ENCODE measurements at places on chromosomes 6 and 20.

DNA sequence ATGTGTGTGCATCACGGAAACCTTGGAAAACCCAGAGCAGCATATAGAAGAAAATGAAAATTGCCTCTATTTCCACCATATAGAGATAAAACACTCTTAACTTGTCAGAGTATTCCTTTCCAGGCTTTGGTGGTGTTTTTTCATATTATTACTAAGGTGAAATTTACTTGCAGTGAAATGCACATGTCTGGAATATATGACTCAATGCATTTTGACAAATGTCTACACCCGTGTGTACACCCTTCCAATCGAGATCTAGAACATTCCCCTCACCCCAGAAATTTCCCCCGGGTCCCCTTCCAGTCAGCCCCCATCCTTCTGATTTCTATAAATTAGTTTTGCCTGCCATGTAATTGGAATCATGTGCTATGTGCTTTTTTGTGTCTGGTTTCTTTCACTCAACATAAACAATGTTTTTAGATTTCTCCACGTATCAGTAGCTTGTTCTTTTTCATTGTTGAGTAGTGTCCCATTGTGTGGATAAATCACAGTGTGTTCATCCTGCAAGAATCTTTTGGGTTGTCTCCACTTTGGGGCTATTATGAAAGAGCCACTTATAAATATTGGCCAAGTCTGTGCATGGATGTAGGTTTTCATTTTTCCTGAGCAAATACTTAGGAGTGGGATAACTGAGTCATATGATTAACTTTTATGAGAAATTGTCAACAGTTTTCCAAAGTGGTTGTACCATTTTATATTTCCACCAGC lies 19.9 kb upstream of the PREX1 start:
- no peak for DNase-seq

DNA sequence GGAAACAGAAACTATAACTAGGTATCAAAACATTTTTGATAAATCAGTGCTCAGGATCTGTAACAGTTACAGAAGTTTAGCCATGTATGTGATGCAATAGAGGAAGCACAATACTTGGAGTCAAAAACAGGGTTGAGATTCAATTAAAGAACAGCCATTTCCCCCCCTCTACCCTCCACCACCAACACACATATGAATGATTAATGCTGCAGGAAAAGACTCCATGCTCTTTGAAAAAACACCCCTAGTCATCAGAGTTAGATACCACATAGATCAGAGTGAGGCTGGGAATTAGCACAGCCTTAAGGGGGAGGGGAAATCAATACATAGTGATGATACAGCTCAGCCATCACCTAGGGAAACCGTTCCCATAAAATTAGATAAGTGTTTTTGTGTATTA lies 108.9 kb upstream of the EMILIN3 start:
- DNase-seq: no peak

DNA sequence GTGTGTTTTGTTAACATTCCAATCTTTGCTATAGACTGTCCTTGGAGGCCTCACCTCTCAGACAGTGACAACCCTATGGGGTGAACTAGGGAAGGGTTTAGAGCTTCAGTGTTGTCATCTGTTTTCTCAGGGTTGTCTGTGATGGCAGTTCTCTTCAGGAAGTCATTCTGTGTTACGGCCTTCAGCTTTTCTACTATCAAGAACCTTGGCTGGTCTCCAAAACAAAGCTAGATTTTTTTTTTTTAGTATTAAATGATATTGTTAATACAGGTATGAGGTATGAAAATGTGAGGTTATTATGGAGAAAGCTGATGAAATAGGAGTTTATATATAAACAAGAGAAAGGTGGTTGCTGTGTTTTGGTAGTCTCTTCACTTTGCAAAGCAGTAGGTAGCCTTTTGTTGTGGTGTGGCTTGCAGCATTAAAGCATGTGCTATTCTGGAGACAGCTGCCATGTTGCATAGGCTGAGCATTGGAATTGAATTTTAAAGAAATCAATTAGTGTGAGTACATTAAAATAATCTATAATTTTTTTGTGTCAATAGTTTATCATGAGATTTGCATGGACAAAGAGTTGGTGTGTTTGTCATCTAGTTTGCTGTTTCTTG lies 162.6 kb downstream of the CARMIL1 start:
- DNase-seq: no peak

GRCh38 chr6:14876778-14877613 lies 368.9 kb upstream of the JARID2 start:
- DNase-seq: no peak

DNA sequence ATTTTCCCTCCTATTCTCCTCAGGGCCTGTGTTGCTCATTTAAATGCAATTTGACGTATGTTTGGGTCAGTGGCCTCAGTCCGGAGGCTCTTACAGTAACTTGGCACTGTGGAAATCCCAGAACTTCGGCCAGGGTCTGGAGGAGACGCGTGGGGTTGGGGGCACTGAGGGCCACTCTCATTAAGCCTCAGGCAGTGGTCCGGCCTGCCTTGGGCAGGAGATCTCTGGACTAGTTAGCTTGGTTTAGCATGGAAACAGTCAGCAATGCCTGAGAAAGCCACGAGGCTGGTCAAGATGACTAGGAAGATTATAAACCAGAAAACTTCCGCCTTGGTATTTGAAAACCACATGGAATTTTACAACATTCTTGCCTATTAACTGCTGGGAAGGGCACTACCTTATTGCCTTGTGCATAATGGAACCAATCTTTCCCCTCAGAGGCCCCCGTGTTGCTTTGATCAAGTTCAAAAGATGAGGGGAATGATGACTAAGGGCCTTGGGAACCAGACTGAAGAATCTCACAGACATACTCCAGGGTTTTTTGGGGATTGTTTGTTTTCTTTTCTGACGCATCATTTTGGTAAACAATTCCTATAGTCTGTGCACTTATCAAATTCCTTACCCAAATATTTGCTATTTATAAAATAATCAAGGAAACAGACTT lies 206.0 kb upstream of the PREP start:
- no peak for DNase-seq

DNA sequence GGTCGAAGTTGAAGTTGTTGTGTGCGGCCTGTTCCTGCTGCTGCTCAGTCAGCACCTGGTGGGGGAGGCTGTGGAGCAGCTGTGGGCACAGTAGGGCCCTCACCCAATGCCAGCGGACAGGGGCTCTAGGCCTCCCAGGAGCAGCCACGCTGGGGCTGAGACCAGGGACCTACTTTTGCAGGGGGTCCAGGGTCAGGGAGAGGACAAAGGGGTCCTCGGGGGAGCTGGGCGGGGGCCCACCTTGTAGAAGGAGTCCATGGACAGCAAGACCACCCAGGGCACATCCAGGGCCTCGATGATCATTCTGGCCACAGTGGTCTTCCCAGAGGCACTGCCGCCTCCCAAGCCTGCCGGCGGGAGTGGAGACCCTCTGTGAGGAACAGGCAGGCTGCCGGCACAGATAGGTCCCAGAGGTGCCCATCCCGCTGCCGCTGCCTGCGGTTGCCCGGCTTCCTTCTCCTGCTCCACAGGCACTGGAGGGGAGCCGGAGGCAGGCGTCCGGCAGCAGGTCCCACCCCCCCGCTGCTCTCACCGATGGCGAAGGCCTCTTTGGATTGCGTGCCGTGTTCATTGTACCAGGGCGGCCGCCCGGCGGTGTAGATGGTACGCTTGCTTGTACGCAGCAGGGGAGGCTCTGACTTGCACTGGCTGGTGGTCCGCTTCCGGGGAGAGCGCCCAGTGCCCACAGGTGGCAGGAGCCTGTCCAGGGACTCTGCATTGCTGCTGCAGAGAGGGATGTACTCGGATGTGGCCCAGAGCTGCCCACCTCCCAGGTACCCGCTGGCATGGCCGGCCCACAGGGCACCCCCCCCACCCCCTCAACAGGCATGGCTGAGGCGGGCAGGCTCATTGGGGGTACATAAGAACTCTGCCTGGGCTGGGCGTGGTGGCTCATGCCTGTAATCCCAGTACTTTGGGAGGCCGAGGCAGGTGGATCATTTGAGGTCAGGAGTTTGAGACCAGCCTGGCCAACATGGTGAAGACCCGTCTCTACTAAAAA lies 10.0 kb downstream of the UCKL1 start:
- no peak for DNase-seq

DNA sequence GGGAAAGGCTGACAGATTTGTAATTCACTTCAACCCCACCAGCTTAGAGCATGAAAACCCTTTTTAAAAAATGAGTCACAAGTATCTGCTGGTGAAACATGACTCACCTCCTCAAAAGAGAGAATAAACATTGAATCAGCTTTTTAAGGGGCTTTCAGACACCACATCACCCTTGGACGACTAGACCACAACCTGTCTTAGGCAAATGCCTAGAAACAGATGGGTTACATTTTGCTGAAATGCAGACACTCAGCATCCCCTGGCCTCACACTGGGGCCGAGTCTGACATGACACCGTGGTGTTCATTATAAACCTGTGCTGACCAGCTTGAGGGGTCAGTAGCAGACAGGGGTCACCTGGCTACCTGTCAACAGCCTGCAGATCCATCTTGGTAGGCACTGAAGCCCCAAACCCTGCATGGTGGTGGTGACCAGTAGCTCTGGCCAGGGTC lies 175.3 kb upstream of the CST7 start:
- DNase-seq: peak; percentile 5

DNA sequence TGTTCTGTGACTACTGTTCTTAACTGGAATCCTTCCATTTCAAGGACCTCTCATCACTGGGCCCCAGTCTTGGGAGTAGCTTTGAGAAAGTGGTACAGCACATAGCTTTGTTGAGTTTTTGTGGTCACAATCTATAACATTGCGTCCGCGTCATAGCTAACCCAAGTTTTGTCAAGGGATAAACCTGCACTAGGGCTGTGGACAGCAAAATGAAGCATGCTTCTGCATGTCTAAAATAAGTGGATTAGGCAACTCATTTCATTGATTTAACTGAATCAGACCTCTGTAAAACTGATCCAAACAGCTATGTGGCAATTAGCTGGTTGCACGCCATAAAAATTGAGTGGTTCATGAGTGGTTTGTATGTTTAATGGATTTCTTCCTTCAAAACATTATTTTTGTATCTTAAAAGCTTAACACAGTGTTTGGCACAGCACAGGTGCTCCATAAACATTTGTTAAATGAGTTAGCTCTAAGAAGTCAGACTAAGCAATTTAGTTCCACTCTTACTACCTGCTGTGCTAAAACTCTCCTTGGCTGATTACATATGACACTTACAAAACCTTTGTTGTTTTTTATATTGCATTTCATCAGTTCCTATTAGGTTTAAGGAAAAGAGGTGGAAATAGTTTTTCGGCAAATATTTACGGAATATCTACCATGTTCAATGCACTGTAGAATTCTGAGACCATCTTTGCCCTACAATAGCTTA lies 160.3 kb upstream of the ATXN1 start:
- DNase-seq: no peak

DNA sequence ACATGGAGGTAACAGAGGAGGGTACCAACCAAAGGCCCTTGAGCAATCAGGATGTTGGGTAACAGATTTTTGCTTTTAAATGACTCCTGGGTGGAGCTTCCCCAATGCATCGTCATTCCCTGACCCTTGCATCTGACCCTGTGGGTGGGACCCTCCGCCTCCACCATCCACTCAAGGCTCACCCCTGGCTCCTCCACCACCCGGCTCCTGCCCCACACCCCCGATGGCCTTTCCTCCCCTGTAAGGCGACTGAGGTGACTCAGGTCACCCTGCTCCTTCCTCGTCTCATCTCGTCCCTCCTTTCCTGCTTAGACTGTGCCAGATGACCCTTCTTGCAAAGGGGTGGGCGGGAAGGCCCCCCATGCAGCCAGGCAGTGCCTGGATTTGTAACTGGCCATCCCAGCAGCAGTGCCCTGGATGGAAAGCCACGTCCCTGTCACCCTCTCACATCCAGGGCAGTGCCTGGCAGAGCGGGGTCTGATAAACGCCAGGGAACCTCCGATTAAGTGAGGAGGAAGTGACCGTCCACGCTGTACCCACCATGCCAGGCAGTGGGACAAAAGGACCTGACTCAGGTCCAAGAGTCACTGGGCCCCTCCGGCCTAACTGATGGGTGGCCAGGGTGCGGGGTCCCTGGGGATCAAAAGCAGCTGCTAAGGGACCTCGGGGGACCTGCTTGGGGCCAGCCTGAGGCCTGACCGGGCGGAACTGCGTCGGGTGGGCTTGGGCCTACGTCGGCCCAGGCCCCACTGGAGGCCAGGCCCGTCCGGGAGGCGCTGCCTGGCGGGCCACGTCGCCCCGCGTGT lies 624 bp upstream of the NPEPL1 start:
- DNase-seq: no peak

DNA sequence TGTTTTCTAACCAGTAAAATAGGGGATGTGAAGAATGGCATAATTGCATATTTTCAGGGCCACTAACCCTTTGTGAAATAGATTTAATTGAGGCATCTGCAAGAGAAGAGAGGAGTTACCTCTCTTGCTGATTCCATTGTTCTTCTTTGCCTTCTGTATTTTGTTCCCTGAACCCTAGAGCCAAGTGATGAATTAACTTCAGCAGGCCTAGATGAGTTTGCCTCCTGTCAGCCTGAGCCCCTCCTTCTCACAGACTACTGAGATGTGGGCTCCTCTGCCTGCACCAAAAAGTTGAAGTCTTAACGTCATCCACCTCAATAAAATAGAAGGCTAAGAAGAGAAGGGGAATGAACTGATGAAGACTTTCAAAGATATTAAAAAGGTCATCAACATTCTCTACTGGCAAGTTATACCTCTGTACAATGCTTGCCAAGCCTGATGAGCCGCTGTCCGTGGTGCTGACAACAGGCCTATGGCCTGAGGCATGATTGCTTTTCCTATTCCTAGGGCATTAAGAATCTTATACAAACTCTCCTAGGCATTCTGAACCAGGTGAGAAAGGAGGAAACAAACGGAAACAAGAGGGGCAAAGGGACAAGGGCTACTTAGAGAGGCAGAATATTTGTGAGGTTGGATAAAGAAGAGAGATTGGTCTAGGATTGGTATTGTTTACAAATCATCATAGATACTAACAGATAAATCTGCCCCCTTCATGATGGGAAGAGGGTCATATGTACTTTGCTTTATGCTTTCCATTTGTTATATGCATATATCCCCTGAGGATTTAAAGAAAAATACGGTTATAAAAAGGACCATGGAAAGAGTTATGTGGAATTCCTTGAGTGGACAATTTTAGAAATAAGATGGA lies 46.8 kb downstream of the CD24 start:
- DNase-seq: peak; percentile 64

- no peak for DNase-seq
Observed at GRCh38 chr6:149340200-149340599, 22.7 kb downstream of the TAB2 start.

- no peak for DNase-seq
Observed at GRCh38 chr6:144159223-144159622, 8.9 kb downstream of the STX11 start.

GRCh38 chr20:2768632-2769015 lies 31.8 kb downstream of the CPXM1 start:
- no peak for DNase-seq

DNA sequence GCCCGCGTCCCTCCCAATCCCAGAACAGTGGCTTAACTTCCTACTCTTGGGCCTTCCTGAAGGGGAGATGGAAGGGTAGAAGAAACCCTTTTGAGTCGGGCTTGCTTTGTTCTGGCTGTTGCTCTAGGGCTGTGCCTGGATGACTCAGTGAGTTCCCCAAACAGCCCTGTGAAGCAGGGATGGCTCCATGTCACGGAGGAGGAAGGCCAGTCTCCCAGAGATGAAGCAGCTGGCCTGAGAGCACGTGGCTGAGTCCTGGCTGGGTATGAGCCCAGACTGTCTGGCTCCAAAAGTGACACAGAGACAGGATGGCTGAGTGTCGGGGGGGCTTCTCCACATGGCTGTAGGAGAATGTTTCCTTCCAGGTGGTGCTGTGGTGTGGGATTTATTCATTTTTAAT lies 4.6 kb downstream of the SYTL3 start:
- DNase-seq: peak; percentile 83
